ENCODE measurements at places on chromosomes 11 and 22. TPM values are rescaled to one million over a fixed set of nuclear protein-coding genes. Genes with fewer than 3 reads are reported as not detected.

Gene P2RY6
- total RNA-seq, result not detected

GRCh38 chr22:31092161-31092560 lies 11.0 kb downstream of the SMTN start:
- no peak for DNase-seq

Gene CRYBB1
- total RNA-seq, result not detected

DNA sequence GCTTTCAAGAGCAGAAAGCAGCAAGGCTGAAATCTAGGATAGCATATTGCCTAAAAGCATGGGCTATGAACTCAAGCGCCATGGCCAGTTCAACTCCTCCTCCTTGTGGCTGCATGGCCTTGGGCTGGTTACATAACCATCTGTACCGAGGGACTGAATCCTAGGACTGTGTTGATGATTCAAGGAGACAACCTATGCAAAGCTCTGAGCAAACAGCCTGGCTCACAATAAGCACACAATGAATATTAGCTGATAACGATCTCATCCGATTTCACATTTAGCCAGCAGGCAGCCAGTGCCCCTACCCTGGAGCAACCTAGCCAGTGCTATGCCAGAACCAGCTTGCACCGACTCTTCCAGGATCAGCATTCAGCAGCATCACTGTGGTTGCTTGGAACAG lies 698.4 kb downstream of the TBC1D22A start:
- no peak for DNase-seq

DNA sequence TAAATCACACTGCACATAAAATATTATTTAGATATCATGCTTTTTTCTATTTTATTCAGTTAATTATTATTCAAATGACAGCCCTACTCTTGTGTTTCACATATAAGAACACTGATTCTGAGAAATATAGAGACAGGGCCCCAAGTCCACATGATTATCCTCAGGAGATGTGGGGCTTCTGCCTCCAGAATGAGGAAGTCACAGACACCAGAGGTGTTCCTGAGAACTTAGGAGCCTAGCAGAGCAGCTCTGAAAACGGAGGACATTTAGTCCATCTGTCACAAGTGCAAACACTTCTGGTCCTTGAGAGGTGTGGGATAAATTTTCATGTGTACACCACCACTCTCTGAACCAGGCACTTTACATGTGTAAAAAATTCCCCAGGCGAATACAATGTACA lies 26.2 kb downstream of the TRIM66 start:
- DNase-seq, result no peak

DNA sequence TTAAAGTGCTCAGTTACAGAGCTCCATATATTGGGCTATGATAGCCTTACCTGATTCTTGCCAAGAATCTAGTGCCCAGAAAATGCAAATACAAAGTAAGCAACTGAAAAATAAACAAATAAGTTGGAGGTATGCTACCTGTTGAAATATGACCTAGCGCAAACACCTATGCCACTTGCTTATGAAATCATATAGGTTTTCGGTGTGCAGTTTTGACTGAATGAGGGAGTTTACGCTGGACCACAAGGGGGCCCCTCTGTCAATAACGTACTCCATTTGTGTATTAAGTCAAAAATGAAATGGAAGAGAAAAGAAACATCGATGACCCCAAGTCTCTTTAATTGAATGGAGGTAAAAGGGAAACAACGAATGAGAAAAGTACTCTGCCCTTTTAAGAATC lies 84.9 kb upstream of the TRIM77 start:
- DNase-seq, result no peak

DNA sequence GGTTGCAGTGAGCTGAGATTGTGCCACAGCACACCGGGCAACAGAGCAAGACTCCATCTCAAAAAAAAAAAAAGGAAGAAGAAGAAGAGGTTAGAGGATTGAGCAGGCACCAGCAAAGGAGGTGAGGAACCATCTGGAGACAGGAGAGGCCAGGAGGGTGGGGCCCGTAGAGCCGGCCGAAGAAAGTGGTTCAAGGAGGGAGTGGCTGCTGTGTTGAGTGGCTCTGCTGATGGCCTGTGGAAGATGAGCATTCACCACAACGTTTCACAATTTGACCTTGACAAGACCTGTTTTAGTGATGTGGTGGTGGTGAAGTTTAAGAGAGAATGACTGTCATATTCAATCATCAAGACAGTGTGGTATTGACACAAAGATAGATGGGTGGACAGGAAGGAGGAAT lies 6.8 kb upstream of the CTSD start:
- DNase-seq, result no peak

DNA sequence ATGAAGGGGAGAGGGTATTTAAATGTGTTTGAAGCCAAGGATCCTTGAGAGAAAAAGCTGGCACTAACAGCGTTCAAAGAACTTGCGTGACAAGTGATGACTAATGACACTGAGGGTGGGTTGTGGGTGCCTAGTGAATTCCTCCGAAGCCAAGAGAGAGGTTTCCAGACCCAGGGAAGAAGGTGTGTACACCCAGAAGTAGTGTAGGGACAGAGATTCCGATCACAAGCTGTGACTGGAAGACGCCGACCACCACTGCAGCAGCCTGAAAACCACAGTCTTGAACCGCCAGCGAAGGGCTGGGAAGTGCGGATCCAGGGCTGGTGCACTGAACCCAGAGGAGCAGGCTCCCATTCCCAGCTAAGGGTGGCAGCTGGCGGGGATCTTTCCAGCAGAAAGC lies 9.5 kb downstream of the PPARA start:
- no peak for DNase-seq

GRCh38 chr11:1780700-1781592 lies 17.2 kb upstream of the CTSD start:
- DNase-seq, result no peak

DNA sequence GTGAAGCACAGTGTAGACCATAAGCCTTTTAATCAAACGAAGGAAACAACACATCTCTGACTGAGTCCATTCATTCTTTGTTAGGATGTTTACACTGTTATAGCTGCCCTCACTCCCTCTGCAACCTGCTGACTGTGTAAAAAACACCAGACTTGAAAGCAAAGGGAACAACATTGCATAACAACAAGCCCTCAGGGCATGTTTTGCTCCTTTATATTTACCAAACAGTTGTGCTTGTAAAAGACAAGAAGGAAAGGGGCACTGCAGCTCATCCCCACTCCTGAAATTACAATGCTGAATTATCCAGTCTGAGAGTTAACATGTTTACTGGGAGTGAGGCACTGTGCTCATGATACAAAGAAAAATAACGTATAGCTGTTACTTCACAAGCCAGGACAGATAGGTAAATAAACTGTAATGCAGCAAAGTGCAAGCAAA lies 46.4 kb downstream of the RAB30 start:
- no peak for DNase-seq

Gene IL18
- not detected for total RNA-seq

GRCh38 chr11:74681686-74682651 lies 49.3 kb downstream of the CHRDL2 start:
- no peak for DNase-seq

- no peak for DNase-seq
Measured at GRCh38 chr11:113204280-113204679, 110.1 kb upstream of the TTC12 start.

DNA sequence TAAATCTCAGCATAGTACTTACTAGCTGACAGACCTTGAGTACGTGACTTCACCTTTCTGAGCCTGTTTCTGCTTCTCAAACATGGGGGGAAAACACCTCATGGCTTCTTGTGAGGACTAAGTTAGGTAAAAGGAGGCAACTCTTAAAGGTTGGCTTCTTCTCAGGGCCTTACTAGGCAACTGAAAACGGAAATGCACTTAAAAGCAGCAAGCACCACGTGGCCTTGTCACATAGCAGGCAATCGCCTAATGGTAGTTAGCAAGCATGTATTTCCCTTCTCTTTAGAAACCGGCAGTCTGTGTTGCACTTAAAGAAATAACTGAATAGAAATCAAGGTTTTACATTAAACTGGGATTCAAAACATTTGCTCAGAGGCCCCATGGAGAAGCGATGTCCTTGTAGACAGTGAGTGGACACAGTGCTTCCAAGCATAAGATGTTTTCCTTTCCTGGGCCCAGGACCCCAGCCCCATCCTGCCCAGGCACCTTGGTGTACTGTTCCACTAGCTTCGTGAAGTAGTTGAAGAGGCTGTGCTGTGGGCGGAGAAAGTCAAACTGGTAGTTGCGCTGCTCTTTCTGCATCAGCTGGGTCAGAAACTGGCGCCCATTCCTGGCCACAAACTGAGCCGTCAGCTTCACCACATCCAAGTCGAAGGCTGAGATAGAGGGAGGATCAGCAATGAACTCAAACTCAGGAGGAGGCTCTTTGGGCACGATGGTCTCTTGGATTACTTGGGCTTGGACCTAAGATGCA lies 12.1 kb downstream of the SF3A1 start:
- no peak for DNase-seq

Gene POLR2F
- 55.3 TPM for total RNA-seq

Gene MLC1
- total RNA-seq, result 0.29 TPM

Gene SULT4A1
- total RNA-seq, result 0.29 TPM

- DNase-seq, result no peak
Measured at GRCh38 chr22:45518580-45518991, 15.9 kb downstream of the FBLN1 start.

DNA sequence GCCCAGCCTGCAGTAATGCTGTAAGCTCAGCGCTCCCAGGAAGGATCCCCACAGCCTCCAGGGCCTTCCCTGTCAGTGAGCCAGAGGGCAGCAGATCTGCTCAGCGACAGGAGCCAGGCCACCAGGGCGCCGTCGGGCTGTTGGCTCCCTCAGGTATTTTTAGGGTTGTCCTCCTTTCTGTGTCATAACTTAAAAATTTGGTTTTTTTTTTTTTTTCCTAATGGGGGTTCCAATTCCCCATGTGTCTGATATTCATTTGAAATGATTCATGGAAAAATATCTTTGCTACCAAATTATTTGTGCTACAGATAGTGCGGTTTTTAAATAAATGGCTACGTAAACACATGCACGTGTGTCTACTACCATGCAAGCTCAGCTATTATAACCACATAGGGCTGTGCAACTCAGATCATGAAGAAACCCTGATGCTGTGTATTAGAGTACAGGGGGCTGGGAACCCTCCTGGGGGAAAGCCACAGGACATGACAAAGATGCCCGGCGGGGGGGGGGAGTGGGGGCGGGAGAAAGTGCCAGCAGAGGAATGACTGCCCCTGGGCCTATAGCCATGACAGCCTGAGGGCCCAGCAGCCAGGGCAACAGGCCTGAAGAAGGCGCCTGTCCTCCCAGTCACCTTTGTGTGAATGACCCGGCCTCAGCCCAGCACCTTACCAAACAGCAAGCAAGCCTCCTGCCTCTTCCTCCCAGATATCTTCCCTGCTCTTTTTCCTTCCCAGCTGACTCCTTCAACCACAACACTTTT lies 89.3 kb downstream of the NAT10 start:
- no peak for DNase-seq

DNA sequence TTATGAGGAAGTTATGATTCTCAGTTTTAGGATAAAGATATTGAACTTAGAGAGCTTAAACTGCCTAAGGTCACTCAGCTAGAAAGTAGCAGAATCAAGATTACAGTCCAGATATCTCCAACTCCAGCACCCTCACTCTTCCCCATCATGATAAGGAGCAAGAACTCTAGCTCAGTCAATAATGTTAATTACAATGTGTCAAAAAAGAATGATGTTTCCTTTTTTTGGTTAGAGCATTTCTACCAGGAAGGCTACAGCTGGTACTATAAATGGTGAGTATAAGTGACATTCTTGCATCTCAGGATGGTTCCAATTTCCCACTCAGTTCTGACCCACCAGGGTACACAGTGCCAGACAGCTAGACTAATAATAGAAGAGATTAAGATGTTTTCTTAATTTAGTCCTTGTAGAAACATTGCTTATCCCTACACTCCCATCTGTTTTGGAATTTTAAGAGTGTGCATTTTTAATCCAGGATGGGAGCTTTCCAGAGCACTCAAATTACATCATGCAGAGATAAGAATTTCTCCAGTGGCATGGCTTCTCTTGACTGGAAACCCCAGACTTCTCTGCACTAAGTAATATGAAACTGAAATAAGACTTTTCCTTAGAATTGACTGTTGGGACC lies 21.6 kb upstream of the BBOX1 start:
- no peak for DNase-seq

DNA sequence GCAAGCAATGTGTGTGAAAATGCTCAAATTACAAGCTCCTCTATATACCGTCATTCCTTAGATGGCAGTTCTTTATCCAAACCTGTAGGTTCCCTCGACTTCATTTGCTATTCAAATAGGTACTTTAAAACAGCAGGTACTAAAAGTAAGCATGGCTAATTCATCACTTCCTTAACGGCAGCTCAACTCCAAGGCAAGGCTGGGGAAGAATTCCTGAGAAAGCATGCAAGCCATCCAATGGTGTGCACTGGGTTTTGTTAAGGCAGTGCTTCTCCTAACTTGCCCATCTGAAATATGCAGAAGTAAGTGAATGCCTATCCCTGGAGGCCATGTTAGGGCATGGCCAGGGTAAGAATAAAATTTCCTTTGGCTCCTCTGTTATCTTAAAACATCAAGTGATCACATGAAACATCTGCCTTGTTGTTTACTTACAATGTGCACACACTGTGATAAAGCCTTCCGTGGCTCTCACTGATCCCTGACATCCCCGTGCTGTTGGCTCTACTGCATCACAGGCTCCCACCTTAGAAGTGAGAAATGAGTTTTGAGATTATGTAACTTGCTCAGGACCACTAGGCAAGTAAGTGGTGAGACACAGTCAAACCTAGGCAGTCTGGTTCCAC lies 52.1 kb downstream of the SMCO4 start:
- no peak for DNase-seq

Gene CD3G
- 123 TPM for total RNA-seq

Gene MCM5
- total RNA-seq, result 157 TPM

Gene CCDC89
- not detected for total RNA-seq

DNA sequence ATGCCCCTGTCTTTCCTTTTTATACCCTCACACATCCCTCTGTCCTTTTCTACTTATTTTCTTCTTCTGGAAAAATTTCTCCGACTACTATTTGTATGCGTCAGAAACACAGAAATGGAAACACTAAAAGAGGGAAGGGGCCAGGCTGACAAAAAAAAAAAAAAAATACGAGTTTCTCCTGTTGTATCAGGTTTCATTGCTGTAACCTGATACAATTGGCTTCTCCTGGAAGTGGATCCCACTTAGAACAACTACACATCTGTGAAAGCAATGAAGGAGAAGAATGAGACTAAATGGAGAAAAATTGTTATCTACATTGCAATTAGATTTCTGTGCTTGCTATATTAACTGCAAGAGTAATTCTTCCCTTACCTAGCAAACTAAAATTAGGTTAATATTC lies 393.9 kb downstream of the GUCY1A2 start:
- no peak for DNase-seq

DNA sequence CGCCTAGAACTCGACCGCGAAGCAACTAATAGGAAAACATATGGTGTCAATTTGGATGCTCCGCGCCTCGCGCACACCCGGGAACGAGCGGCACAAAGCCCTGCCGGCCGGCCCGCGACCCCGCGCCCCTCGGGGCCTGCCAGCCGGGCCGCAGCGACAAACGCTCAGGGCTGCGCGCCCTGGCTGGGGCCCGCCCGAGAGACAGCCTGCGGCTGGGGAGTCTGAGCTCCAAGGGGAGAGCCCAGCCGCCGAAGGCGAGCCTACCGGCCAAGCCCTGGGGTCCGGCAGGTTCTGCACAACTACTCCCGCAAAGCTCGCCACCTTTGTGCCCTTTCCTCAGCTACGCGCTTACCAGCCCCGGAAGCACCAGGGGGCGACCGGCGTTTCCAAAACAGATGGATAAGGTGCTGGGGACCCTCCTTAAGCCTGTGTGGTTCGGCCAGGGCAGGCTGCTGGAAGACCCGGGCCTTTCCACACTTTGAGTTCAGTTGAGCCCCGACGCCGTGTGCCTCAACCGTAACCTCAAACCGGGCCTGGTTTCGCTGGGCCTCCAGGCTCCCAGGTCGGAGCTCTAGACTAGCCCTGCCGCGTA lies 6.0 kb downstream of the PAX6 start:
- peak; percentile 2 for DNase-seq

- DNase-seq, result no peak
Measured at GRCh38 chr11:1497600-1497999, 11.0 kb upstream of the MOB2 start.
